ENCODE measurements at places on chromosomes 6 and 20.

- peaks cover 35% of the 10 kb centered on the region for H3K4me1 ChIP-seq
- H3K27ac ChIP-seq = no peak overlapping the region
- peak; percentile 47 for DNase-seq
- no peaks in the 10 kb centered on the region for H3K36me3 ChIP-seq
- H3K4me3 ChIP-seq = peak overlapping the region; percentile 94
Measured at GRCh38 chr6:151240791-151241642, 1.2 kb downstream of the AKAP12 start.

- H3K4me1 ChIP-seq = peaks cover 3% of the 10 kb centered on the region
- H3K27ac ChIP-seq = no peak overlapping the region
- DNase-seq = no peak
Measured at GRCh38 chr6:45118754-45119153, 209.4 kb upstream of the RUNX2 start.

- H3K27ac ChIP-seq = no peak overlapping the region
- peak overlapping the region; percentile 76 for H3K4me3 ChIP-seq
- peaks cover 12% of the 10 kb centered on the region for H3K27me3 ChIP-seq
- peaks cover 18% of the 10 kb centered on the region for H3K4me1 ChIP-seq
- no peaks in the 10 kb centered on the region for H3K36me3 ChIP-seq
- no peak for DNase-seq
Measured at GRCh38 chr20:49570828-49571552, 3.1 kb upstream of the PTGIS start.

DNA sequence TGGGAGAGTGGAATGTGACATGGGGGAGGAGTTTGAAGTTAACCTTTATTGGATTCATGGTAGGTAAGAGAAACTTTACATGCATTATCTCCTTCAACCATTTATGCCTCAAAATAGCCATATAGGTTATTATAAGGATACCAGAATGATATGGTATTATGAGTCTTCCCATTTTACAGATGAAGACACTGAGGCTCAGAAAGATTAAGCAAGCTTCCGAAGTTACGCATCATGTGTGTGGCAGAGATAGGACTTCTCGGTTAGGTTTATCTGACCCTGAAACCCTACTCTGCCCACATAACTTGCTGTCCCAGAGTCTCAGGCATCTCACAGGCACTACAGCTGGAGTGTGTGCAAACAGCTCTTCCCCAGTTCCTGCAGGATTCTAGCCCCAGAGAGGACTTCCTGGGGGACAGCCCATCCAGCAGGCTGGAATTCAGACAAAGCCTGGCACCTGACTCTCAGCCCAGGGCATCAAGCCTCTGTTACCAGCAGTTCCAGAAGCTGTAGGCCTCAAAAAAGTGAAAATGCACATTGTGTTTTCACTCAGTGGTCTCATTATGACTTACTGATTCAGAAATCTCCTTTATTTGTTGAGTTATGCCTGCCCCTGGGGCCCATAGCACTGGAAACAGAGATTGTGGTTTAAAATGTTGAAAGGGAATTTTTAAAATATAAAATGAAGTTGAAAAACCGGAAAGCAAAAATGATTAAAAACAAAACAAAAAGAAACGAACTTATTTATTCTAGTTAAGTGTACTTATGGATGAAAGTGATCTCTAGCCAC lies 512.8 kb upstream of the CHD6 start:
- H3K36me3 ChIP-seq = no peaks in the 10 kb centered on the region
- H3K4me3 ChIP-seq = no peak overlapping the region
- DNase-seq = no peak
- H3K27me3 ChIP-seq = peaks cover 11% of the 10 kb centered on the region
- peaks cover 10% of the 10 kb centered on the region for H3K4me1 ChIP-seq

- H3K4me1 ChIP-seq = no peaks in the 10 kb centered on the region
- H3K36me3 ChIP-seq = peaks cover 7% of the 10 kb centered on the region
- no peaks in the 10 kb centered on the region for H3K27me3 ChIP-seq
- peak overlapping the region; percentile 57 for H3K27ac ChIP-seq
- DNase-seq = no peak
Measured at GRCh38 chr6:33440649-33441309, 13.6 kb upstream of the ZBTB9 start.

DNA sequence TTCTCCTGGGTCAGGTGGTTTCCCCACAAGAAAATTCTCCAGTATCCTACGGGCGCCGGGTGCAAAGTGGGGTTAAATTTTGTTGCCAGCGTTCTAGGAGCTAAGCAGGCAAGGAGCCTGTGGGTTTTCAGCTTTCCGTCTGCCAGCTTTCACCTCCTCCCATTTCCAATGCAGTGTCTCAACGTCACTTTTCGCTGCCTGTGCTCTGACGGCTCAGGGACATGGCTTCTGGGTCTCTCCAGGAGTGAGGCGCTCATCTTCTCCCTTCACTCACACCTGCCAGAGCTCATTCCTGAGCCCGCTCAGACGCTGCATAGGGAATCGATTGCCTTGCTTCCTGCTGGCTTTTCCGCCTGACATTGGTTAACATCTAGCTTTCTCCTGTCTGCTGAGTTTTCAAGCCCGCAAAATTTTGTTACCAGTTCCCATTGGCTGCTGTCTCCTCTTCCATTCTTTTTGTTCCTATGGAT lies 7.3 kb upstream of the NAA20 start:
- peaks cover 13% of the 10 kb centered on the region for H3K4me1 ChIP-seq
- H3K27me3 ChIP-seq = peaks cover 4% of the 10 kb centered on the region
- DNase-seq = no peak
- H3K4me3 ChIP-seq = no peak overlapping the region
- H3K27ac ChIP-seq = no peak overlapping the region
- no peaks in the 10 kb centered on the region for H3K36me3 ChIP-seq

GRCh38 chr6:36825452-36825851 lies 13.8 kb downstream of the CPNE5 start:
- peaks cover 69% of the 10 kb centered on the region for H3K4me1 ChIP-seq
- no peaks in the 10 kb centered on the region for H3K27me3 ChIP-seq
- H3K27ac ChIP-seq = peak overlapping the region; percentile 21
- H3K4me3 ChIP-seq = no peak overlapping the region
- no peaks in the 10 kb centered on the region for H3K36me3 ChIP-seq

GRCh38 chr6:170243791-170244291 lies 47.0 kb downstream of the DLL1 start:
- H3K36me3 ChIP-seq = no peaks in the 10 kb centered on the region
- peak overlapping the region; percentile 58 for H3K27ac ChIP-seq
- peaks cover 30% of the 10 kb centered on the region for H3K4me1 ChIP-seq
- DNase-seq = no peak

DNA sequence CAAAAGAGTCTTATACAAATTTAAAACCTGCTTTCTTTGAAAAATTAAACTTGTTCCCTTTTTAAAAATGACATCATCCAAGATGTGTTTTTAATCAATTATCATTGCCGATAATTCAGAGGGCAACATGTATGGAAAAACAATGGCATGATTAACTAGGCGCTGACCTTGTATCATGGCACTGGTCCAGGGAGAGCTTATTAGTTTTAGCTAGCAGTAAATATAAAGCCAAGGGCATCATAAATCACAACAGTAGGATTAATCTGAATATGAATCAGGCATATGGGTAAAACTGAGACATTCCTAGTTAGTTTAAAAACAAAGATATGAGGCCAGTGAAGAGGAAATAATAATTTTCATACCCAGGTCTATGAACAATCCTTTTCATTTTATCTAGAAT lies 374.0 kb downstream of the HDGFL1 start:
- peaks cover 1% of the 10 kb centered on the region for H3K36me3 ChIP-seq
- H3K27ac ChIP-seq = no peak overlapping the region
- no peak overlapping the region for H3K4me3 ChIP-seq

DNA sequence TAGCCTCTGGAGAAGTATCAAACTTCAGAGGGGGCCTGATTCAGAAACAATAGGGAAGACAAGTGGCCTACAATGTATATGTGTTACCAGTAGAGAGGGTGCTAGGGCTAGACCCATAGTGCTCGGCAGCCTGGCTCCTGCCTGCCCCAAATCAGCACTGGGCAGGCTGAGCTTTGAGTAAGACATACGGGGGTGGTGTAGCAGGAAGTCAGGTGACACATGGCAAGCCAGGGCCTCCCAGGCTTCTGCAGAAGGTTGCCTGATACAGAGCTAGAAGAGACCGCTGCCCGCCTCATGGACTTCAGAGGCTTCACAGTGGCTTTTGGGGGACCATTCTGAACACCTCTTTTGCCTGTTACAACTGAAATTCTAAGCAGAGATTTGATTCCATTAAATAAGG lies 43.4 kb downstream of the RALY start:
- H3K27ac ChIP-seq = no peak overlapping the region
- DNase-seq = no peak
- H3K4me3 ChIP-seq = no peak overlapping the region
- H3K27me3 ChIP-seq = no peaks in the 10 kb centered on the region
- peaks cover 65% of the 10 kb centered on the region for H3K4me1 ChIP-seq

GRCh38 chr6:150929416-150929815 lies 63.9 kb downstream of the MTHFD1L start:
- no peaks in the 10 kb centered on the region for H3K27me3 ChIP-seq
- H3K27ac ChIP-seq = no peak overlapping the region
- no peaks in the 10 kb centered on the region for H3K4me1 ChIP-seq
- no peak overlapping the region for H3K4me3 ChIP-seq

GRCh38 chr6:37321101-37321500 lies 32.7 kb upstream of the RNF8 start:
- peaks cover 4% of the 10 kb centered on the region for H3K4me1 ChIP-seq
- no peak overlapping the region for H3K4me3 ChIP-seq
- DNase-seq = no peak
- no peak overlapping the region for H3K27ac ChIP-seq
- H3K27me3 ChIP-seq = no peaks in the 10 kb centered on the region

GRCh38 chr6:69061066-69061465 lies 426.0 kb downstream of the ADGRB3 start:
- no peaks in the 10 kb centered on the region for H3K4me1 ChIP-seq
- no peaks in the 10 kb centered on the region for H3K36me3 ChIP-seq
- no peak overlapping the region for H3K27ac ChIP-seq
- H3K27me3 ChIP-seq = no peaks in the 10 kb centered on the region
- DNase-seq = no peak

All from neural crest cell (in vitro differentiated cells).